Esophagus squamous epithelium (tissue), 5 donors: ENCODE measurements at places on chromosomes 6 and 20. TPM values are rescaled to one million over a fixed set of nuclear protein-coding genes. Genes with fewer than 3 reads are reported as not detected.

MAS1 gene
- not detected for total RNA-seq

COL9A3 gene
- total RNA-seq = not detected

TGM2 gene
- 2.8 TPM for total RNA-seq

IRAK1BP1 gene
- total RNA-seq = 1.8 TPM

CDS2 gene
- total RNA-seq = 13.7 TPM

GPX5 gene
- not detected for total RNA-seq
